Activated CD4-positive, alpha-beta T cell treated with anti-CD3 and anti-CD28 coated beads, Interleukin-2, amount 10 ng/mL, durations not matched to agents 7 days and 5 days (primary cell): ENCODE measurements at places on chromosomes 7 and 10. TPM values are rescaled to one million over a fixed set of nuclear protein-coding genes. Genes with fewer than 3 reads are reported as not detected.

LRRD1 gene
- not detected for total RNA-seq

CLRN3 gene
- not detected for total RNA-seq

CH25H gene
- total RNA-seq, result not detected

SEMA3A gene
- total RNA-seq, result 1.3 TPM

EPO gene
- not detected for total RNA-seq

PSPH gene
- total RNA-seq, result 11.2 TPM

CDHR1 gene
- total RNA-seq, result 0.07 TPM

CLEC5A gene
- total RNA-seq, result not detected

AGR2 gene
- not detected for total RNA-seq

CDK14 gene
- not detected for total RNA-seq
